Stimulated activated CD4-positive, alpha-beta T cell treated with anti-CD3 and anti-CD28 coated beads, Interleukin-15, amount 100 ng/mL, for 48 hours (primary cell): ENCODE measurements at places on chromosomes 11 and 22.
A peak's percentile ranks its signal among the peaks of the same experiment; 100 is the strongest.

DNA sequence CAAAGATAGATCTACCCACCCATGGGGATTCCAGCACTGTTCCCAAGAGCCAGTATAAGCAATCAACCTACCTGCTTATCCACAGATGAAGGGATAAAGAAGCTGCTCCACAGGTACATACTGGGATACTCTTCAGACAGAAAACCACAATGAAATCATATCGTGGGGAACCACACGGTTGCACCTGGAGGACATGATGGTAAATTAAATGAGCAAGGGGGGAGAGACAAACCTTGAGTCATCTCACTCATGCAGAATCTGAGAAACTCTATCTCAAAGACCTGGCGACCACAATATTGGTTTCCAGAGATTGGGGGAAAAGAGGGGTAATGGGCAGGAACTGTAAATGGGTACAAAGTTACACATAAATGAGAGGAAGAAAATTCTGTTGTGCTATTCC, 14.5 kb downstream of the RGL4 start:
- DNase-seq: no peak

DNA sequence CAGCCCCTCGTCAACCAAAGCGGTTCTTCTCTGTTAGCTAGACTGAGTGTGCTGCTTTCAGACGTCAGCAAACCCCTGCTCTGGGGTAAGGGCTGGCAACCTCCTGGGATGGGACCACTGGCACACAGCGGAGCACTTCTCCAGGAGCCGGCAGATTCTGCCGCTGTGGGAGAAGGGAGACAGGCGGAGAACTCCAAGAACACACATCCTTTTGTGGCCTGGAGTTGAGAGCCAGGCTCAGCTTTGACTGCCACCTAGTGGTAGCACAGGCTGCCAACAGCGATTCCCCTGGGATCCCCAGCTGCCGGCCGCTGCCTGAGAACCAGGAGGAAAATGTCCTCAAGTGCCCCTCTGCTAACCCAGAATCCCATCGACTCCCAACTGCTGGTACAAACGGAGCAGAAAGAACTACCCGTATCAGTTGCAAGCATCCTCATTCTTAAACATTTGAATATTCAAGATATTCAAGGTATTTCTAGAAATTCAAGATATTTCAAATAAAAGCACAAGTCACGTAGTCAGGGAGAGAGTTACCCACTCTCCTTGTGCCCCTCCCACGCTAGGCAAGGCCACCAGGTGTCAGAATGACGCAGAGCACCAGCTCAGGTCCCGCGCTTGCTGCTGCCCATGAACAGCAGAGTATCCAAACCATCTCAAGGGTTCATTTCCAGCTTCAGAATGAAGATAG, 4.9 kb downstream of the LTO1 start:
- DNase-seq: peak; percentile 45

DNA sequence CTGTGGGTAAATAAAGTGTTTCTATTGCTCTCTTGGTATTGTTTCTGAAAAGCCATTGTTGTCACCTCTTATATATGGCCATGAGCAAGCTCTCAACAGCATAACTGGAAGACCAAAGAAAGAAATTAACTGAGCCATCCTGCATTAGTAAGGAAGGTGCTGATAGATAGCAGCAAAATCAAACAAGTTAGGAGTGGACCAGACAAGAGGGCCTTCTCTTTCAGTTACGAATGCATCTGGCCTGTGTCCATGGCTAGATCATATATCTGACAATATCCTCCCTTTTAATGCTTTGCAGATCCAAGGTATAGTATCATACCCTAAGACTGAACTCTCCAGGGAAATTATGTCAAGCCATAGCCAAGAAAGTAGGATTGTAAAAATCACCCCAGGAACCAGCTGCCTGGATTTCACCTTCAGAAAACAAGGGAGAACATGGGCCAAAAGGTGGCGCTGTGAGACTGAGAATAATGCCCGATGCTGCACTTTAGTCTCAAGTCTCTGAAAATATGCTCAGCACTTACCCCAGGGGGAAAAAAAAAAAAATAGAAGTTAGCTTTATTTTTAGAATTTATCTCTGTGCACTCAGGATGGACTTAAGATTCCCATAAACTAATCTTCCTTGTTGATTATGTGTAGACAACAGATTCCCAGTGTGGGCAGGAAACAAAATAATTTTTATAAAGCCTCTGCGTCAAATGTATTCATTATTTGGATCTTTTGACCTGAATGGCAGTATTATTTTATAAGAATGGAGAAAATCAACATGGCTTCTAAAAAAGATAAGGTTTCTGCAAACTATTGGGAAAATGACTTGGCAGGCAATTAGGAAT, 415.1 kb downstream of the ETS1 start:
- peak; percentile 71 for DNase-seq

GRCh38 chr11:126898802-126899201, 101.8 kb downstream of the KIRREL3 start:
- DNase-seq: no peak

GRCh38 chr11:21963013-21963412, 229.9 kb upstream of the ANO5 start:
- no peak for DNase-seq

- no peak for DNase-seq
Measured at GRCh38 chr11:57167125-57167846, 14.5 kb upstream of the LRRC55 start.

DNA sequence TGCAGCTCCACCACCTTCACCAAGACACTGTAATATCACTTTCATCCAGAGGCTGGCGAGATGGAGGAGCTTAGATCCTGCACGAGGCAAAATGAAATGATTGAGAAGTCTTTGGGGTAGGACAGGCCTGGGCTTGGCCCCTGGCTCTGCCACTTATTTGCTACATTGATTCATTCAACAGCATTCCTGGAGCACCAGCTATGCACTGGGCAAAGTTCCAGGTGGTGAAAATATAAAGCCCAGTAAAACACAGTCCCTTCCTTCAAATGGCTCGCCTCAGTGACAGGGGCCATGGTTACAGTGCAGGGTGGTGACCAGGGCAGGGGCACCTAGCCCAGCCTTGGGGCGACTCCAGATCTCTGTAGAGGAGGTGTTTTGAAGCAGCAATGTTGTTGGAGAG, 19.7 kb downstream of the ALX4 start:
- no peak for DNase-seq

GRCh38 chr11:102293873-102294601, 23.2 kb upstream of the BIRC3 start:
- DNase-seq: no peak

DNA sequence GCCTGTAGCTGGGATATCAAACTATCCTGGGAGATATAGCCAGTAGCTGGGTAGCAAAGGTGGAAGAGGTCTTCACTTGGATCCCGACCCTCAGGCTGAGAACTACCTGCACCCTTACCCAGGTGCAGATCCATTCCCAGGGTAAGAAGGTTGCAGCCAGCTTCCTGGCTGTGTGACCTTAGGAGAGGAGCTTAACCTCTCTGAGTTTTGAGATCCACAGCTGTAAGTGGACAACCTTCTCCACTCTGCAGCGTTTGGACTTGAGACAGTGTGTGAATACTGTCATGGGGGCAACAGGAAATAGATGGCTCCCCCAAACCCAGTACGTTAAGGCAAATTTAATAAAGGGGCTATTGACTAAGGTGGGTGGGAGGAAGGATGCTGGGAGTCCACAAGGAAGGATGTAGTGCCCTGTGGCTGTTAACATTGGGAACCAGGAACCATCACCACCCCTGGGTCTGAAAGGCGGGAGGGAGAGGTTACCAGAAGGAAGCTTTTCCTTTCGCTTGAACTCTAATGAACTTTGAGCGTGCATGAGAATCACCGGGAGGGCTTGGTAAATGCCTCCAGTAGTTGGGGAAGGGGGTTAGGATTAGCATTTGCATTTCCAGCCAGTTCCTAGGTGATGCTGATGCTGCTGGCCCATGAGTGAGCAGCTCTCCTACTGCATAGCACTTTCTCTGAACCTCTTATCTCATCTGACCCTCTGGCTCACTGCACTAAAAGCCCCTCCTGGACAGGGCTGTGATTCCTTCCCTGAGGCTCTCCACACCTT, 24.4 kb downstream of the SGSM1 start:
- DNase-seq: no peak

DNA sequence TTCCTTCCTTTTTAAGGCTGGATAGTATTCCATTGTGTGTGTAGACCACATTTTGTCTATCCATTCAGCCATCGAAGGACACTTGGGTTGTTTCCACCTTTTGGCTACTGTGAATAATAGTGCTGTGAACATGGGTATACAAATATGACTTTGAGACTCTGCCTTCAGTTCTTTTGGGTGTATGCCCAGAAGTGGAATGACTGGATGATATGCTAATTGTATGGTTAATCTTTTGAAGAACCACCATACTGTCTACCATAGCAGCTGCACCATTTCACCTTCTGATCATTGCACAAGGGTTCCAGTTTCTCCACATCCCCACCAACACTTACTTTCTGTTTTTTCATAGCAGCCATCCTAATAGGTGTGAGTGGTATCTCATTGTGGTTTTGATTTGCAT, 30.3 kb downstream of the SGSM1 start:
- DNase-seq: no peak

- DNase-seq: no peak
Measured at GRCh38 chr11:103465555-103466140, 356.4 kb downstream of the DYNC2H1 start.

DNA sequence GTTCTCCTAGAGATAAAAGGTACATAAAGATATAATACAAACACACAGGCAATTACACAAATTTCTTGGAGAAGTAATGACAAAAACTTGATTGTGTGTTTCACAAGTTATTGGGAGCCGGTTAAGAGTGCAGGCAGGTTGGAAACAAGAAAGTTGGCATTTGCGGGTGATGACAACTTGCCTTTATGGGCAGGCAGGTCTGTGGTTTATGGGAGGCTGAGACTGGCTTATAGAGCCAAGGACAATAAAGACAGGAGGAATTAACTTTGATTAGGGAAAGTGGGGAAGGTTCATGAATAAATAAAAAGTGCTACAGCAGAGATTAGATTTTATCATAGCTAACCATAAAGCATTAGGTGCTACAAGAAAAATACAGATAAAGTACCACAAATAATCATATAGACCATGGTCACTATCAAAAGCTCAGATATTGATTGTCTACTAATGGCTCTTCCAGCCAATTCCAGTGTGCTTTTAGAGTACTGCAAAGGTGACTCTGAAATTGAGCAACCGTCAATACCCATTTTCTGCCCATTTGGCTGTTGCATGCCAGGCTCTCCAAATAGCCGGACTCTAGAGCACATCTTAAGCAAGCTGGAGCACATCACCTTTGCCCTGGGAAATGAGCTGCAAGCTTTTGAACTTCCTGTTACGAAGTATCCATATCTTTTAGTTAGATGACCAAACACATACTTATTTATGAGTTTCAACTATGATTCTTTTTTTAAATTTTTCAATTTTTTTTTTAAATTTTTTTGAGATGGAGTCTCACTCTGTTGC, 33.9 kb upstream of the GAB2 start:
- no peak for DNase-seq

- no peak for DNase-seq
Measured at GRCh38 chr11:134196756-134197155, 27.0 kb downstream of the NCAPD3 start.

- no peak for DNase-seq
Measured at GRCh38 chr22:37032134-37032534, 12.6 kb downstream of the MPST start.

GRCh38 chr22:44901301-44901700, 108.5 kb downstream of the PHF21B start:
- no peak for DNase-seq

- DNase-seq: no peak
Measured at GRCh38 chr22:50531546-50531961, 1.7 kb upstream of the TYMP start.

GRCh38 chr22:45399712-45400445, 13.5 kb downstream of the SMC1B start:
- no peak for DNase-seq

DNA sequence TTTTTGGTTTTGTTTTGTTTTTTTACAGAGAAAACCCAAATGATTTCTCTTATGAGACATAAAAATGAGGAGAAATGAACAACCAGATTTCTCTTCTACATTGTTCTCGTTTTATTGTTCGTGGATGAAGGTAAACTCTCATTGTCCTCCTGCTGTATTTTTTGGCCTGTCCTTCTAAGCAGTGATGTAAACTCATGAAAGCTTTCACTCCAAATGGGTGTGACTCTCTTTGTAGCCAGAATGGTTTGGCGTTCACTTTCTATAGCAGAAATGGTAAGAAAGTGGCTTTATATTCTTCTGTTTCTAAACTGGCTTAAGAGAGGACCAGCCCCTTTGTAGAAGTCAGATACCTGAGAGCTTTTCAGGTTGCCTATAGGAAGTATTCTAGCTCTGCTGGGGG, 15.5 kb upstream of the BMAL1 start:
- DNase-seq: no peak

GRCh38 chr11:71144736-71145135, 107.6 kb downstream of the SHANK2 start:
- no peak for DNase-seq

- DNase-seq: no peak
Measured at GRCh38 chr11:119585043-119585781, 143.8 kb downstream of the NECTIN1 start.

- DNase-seq: no peak
Measured at GRCh38 chr11:69848201-69848600, 29.0 kb upstream of the FGF3 start.

DNA sequence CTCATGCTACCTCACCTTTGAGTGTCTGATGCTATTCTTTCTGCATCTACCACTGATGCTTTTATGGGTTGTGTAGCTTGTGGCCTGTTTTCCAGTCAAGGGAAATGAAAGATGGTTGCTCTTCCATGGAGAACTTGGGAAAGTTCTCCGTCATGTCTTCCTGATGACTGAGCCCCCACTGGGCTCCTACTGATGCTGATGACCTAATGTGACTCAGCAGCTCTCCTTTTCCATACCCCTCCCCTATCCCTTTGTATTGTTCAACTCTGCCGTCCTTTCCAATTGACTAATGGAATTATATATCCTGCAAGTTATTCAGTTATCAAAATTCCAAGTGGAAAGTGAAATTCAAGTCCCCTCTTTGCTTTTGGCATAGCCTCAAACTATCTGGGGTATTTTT, 44.7 kb downstream of the REXO2 start:
- no peak for DNase-seq

DNA sequence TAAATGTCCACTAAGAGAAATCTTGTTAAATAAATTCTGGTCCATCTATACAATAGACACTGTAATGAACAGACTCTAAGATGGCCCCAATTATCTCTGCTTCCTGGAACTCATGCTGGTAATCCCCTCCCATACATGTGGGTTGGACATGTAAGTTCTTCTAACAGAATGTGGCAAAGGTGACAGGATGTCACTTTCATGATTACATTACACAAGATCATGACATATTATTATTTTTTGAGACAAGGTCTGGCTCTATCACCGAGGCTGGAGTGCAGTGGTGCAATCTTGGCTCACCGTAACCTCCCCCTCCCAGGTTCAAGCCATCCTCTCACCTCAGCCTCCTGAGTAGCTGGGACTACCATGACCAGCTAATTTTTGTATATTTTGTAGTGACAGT, 14.6 kb upstream of the NDUFC2 start:
- DNase-seq: no peak

- no peak for DNase-seq
Measured at GRCh38 chr11:101907815-101908214, 7.0 kb upstream of the CEP126 start.

- DNase-seq: no peak
Measured at GRCh38 chr11:62669420-62670161, 1.9 kb upstream of the UQCC3 start.
